ENCODE measurements at places on chromosomes 5 and 9.

- DNase-seq, result no peak
Observed at GRCh38 chr5:29414681-29415080, 1778.8 kb upstream of the CDH6 start.

- no peak for DNase-seq
Observed at GRCh38 chr5:55714749-55715148, 2.6 kb upstream of the SLC38A9 start.

DNA sequence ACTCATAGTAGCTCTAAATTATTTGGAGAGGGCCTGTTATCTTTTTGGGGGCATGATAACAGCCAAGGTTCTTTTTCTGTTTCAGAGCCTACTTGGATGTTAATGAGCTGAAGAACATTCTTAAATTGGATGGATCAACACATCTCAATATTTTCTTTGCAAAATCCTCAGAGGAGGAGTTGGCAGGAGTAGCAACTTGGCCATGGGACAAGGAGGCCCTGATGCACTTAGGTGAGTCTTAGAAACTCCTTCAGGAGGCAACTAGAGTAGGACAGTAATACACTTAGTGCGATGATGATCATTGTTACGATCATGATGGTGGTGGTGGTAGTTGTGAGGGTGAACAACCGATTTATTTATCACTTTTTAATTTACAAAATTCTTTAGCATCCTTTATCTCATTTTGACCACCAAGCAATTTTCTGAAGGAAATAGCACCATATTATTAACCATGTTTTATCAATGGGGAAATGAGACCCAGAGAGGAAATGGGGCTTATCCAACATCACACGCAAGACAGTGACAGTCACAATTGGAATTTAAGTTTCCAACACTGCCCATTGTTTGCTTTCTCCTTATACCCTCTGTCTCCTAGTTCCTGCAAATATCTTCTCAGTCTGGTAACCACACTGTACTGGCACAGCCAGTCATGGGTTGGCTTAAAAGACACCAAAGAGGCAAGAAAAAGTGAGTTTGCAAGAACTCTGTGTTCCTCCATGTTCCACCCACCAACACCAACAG lies 54.0 kb downstream of the PAPPA start:
- DNase-seq, result no peak

GRCh38 chr5:1833264-1834021 lies 32.2 kb downstream of the NDUFS6 start:
- DNase-seq, result no peak

GRCh38 chr9:92966518-92966800 lies 19.1 kb downstream of the FGD3 start:
- DNase-seq, result no peak

Data from activated CD8-positive, alpha-beta memory T cell treated with anti-CD3 and anti-CD28 coated beads for 1 hour (primary cell).